GM12878 (cell line): ENCODE measurements at places on chromosomes 7 and 10. TPM values are rescaled to one million over a fixed set of nuclear protein-coding genes. Genes with fewer than 3 reads are reported as not detected.

Gene SFTPA1
- not detected in 2 replicates for polyA plus RNA-seq

Gene OR2A42
- 0.24 and 0.32 TPM in 2 replicates for polyA plus RNA-seq

Gene ZNF488
- not detected in 2 replicates for polyA plus RNA-seq

Gene KCND2
- polyA plus RNA-seq: 5.8 and 6.2 TPM in 2 replicates

Gene CPEB3
- 0.23 and 0.66 TPM in 2 replicates for polyA plus RNA-seq

Gene GPAM
- polyA plus RNA-seq: 6.6 and 7.8 TPM in 2 replicates

Gene ATP5F1C
- 544 and 547 TPM in 2 replicates for polyA plus RNA-seq

Gene LBX1
- not detected in 2 replicates for polyA plus RNA-seq

Gene OR6V1
- not detected in 2 replicates for polyA plus RNA-seq

Gene GGCT
- 108 and 115 TPM in 2 replicates for polyA plus RNA-seq

Gene NUTM2E
- 0.05 and 0.07 TPM in 2 replicates for polyA plus RNA-seq

Gene CALHM1
- 0.08 and 0.20 TPM in 2 replicates for polyA plus RNA-seq

Gene CCL24
- not detected in 2 replicates for polyA plus RNA-seq

Gene AGR2
- not detected in 2 replicates for polyA plus RNA-seq

Gene PTF1A
- not detected in 2 replicates for polyA plus RNA-seq

Gene TMEM196
- polyA plus RNA-seq: not detected in 2 replicates

Gene NME8
- 0.20 TPM in 1 of 2 replicates, not detected in the other for polyA plus RNA-seq

Gene BLNK
- polyA plus RNA-seq: 158 and 159 TPM in 2 replicates

Gene EPHA1
- polyA plus RNA-seq: 0.24 and 0.28 TPM in 2 replicates

Gene GTPBP10
- polyA plus RNA-seq: 40.0 and 41.0 TPM in 2 replicates

Gene OPTN
- 27.2 and 32.3 TPM in 2 replicates for polyA plus RNA-seq

Gene BICC1
- polyA plus RNA-seq: 0.03 and 0.04 TPM in 2 replicates

Gene KCNIP2
- 0.98 and 1.3 TPM in 2 replicates for polyA plus RNA-seq

Gene AS3MT
- polyA plus RNA-seq: 0.17 TPM in 1 of 2 replicates, not detected in the other

Gene POLR1F
- polyA plus RNA-seq: 47.9 and 52.2 TPM in 2 replicates

Gene CRYGN
- not detected in 2 replicates for polyA plus RNA-seq

Gene TAS2R4
- 0.19 TPM in 1 of 2 replicates, not detected in the other for polyA plus RNA-seq

Gene NKX1-2
- polyA plus RNA-seq: not detected in 2 replicates

Gene GPR15LG
- polyA plus RNA-seq: 4.2 and 4.8 TPM in 2 replicates

Gene CCNY
- 4.4 and 5.0 TPM in 2 replicates for polyA plus RNA-seq

Gene MOGAT3
- polyA plus RNA-seq: not detected in 2 replicates

Gene HOXA2
- not detected in 2 replicates for polyA plus RNA-seq

Gene RNF148
- polyA plus RNA-seq: not detected in 2 replicates

Gene AKR1B15
- polyA plus RNA-seq: not detected in 2 replicates

Gene PNLIP
- not detected in 2 replicates for polyA plus RNA-seq

Gene FAM221A
- polyA plus RNA-seq: 7.1 and 8.1 TPM in 2 replicates

Gene STEAP2
- polyA plus RNA-seq: 0.81 and 1.2 TPM in 2 replicates

Gene DNAJC12
- polyA plus RNA-seq: 2.7 and 3.8 TPM in 2 replicates

Gene RADIL
- polyA plus RNA-seq: 0.05 TPM in 1 of 2 replicates, not detected in the other

Gene HYAL4
- 0.37 and 0.61 TPM in 2 replicates for polyA plus RNA-seq

Gene IFIT2
- 9.9 and 10.4 TPM in 2 replicates for polyA plus RNA-seq

Gene TMEM243
- polyA plus RNA-seq: 160 and 161 TPM in 2 replicates

Gene TAS2R60
- not detected in 2 replicates for polyA plus RNA-seq

Gene UCN3
- polyA plus RNA-seq: not detected in 2 replicates
